ENCODE measurements at places on chromosomes 2 and 18. TPM values are rescaled to one million over a fixed set of nuclear protein-coding genes. Genes with fewer than 3 reads are reported as not detected.

Gene GKN2
- not detected for total RNA-seq

Gene VWC2L
- not detected for total RNA-seq

Gene REEP1
- 4.8 TPM for total RNA-seq

Gene SLC5A7
- not detected for total RNA-seq

Gene RABL2A
- 17.8 TPM for total RNA-seq
